ENCODE measurements at places on chromosomes 13 and 19. TPM values are rescaled to one million over a fixed set of nuclear protein-coding genes. Genes with fewer than 3 reads are reported as not detected.

PCSK4 gene
- total RNA-seq: 0.99 TPM

GRCh38 chr19:16889883-16890460 is 1.2 kb downstream of the F2RL3 start:
- DNase-seq: peak; percentile 50
- H3K4me3 ChIP-seq: no peak overlapping the region
- H3K4me1 ChIP-seq: no peaks in the 10 kb centered on the region
- H3K36me3 ChIP-seq: no peaks in the 10 kb centered on the region
- peaks cover 30% of the 10 kb centered on the region for H3K27me3 ChIP-seq
- no peak overlapping the region for H3K27ac ChIP-seq

DNA sequence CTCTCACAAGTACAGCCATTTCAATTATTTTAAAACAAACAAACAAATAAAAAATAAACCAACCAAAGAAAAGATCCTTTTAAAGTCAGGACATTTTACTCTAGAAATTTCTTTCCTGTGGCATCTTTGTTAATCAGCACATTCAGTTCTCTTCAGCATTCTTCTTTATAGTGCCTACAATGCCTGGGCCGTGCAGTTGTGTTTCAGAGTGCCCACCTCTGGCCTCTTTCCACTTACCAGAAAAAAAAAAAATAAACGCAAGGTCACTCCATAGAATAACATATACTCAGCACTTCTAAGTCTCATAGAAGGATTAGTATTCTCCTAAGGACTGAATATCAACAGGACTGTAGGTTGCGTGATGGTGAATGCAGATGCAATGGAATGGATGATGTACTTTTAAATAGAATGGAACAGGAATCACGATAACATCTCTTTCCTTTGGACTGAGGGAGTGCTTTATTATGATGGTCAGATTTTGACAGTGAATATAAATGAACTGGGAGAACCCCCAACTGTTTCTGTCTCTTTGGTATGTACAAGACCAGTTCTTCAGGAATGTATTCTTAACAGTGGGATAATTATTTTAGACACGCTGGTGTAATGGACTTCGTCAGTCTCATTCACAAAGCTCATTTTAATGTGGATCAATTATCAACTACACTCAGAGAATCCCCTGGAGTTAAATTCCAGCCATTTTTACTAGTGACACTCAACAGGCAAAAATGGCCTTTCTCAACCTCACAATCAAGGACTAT is 125.0 kb upstream of the NBEA start:
- H3K27me3 ChIP-seq: no peaks in the 10 kb centered on the region
- peaks cover 17% of the 10 kb centered on the region for H3K4me1 ChIP-seq
- H3K27ac ChIP-seq: peak overlapping the region; percentile 5
- no peak for DNase-seq
- no peaks in the 10 kb centered on the region for H3K36me3 ChIP-seq
- H3K4me3 ChIP-seq: no peak overlapping the region

DNA sequence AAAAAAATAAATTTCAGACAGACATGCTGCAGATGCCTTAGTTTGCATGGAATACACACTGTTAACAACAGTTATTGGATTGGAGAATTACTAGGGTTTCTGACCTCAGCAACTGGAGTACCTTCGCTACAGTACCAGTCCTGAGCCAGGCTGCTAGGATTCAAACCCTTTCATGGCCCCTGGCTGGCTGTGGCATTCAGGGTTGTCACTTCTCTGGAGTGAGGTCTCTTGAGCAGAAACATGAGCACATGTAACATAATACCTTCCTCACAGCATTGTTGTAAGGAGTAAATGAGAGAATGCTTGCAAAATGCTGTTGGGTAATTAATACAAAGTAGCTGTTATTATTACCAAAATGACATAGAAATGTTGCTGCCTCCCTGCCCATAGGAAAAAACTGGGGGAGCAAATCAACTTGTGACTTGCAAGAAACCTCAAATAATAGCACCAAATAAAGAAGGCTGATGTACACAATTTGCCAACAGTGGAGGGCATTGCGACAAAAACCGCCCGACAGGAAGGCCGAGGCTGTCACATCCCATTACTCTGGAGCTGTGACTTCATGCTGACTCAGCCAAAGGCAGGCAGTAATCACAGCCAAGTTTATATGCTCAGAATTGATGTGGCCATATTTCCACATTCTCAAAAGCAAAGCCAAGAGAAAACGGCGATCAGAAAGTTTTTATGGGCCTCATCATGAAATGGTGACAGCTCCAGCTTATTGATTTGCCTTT is 100.4 kb downstream of the RFC3 start:
- no peaks in the 10 kb centered on the region for H3K27me3 ChIP-seq
- H3K36me3 ChIP-seq: no peaks in the 10 kb centered on the region
- no peaks in the 10 kb centered on the region for H3K4me1 ChIP-seq
- H3K4me3 ChIP-seq: no peak overlapping the region

DNA sequence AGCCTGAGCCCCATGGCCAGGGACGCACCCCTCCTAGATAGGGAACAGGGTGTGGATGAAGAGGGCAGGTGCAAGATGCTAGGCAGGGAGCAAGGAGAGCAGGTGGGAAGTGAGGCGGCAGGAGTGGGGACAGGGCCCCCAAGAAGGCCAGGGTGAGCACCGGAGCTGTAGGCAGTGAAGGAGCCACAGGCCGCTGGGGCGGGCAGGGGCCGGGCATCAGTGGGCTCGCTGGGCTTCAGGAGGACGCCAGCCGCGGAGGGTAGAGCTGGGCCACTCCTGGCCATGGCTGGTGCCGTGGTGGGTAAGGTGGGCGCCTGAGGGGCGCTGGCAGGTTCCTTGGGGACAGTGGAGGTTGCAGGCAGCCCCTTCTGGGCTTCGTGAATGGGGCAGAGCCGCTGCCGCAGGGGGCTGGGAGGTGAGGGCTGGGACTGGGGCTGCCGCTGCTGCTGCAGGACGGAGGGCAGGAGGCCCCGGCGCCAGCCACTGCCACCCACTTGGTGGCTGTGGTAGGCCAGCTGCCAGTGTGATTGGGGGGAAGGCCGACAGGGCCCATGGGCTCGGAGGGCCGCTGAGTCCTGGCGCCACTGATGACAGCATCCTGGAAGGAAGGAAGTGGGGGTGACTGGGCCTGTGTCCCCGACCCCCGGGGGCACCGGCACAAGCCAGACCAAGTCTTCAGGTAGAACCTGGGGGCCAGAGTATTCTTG is 2.1 kb downstream of the NKPD1 start:
- no peak overlapping the region for H3K4me3 ChIP-seq
- no peaks in the 10 kb centered on the region for H3K36me3 ChIP-seq
- H3K27me3 ChIP-seq: peaks cover 78% of the 10 kb centered on the region
- no peak overlapping the region for H3K27ac ChIP-seq
- DNase-seq: no peak

DNA sequence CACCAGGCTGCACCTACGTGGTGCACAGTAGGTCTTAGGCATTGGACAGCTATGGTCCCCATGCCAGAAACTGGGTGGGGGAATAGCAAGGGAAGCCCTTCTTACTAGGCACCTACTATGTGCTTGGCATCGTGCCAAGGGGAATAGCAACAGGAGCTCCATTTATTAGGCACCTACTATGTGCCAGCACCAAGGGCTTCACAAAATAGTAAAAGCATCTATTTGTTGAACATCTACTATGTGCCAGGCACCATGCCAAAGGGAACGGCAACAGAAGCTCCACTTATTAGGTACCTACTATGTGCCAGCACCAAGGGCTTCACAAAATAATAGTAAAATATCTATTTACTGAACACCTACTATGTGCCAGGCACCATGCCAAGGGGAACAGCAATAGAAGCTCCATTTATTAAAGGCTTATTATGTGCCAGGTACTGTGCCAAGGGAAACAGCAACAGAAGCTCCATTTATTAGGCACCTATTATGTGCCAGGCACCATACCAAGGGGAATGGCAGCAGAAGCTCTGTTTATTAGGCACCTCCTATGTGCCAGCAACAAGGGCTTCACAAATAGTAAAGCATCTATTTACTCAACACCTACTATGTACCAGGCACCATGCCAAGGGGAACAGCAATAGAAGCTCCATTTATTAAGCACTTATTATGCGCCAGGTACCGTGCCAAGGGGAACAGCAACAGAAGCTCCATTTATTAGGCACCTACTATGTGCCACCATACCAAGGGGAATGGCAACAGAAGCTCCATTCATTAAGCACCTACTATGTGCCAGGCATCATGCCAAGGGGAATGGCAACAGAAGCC is 108.5 kb downstream of the PTPRS start:
- no peak overlapping the region for H3K27ac ChIP-seq
- DNase-seq: no peak
- H3K4me1 ChIP-seq: peaks cover 5% of the 10 kb centered on the region
- H3K27me3 ChIP-seq: no peaks in the 10 kb centered on the region
- H3K4me3 ChIP-seq: no peak overlapping the region

GRCh38 chr19:7742575-7742974 is 4.8 kb downstream of the CD209 start:
- no peaks in the 10 kb centered on the region for H3K27me3 ChIP-seq
- DNase-seq: peak; percentile 14
- no peak overlapping the region for H3K4me3 ChIP-seq
- H3K27ac ChIP-seq: no peak overlapping the region
- H3K36me3 ChIP-seq: no peaks in the 10 kb centered on the region
- no peaks in the 10 kb centered on the region for H3K4me1 ChIP-seq

DNA sequence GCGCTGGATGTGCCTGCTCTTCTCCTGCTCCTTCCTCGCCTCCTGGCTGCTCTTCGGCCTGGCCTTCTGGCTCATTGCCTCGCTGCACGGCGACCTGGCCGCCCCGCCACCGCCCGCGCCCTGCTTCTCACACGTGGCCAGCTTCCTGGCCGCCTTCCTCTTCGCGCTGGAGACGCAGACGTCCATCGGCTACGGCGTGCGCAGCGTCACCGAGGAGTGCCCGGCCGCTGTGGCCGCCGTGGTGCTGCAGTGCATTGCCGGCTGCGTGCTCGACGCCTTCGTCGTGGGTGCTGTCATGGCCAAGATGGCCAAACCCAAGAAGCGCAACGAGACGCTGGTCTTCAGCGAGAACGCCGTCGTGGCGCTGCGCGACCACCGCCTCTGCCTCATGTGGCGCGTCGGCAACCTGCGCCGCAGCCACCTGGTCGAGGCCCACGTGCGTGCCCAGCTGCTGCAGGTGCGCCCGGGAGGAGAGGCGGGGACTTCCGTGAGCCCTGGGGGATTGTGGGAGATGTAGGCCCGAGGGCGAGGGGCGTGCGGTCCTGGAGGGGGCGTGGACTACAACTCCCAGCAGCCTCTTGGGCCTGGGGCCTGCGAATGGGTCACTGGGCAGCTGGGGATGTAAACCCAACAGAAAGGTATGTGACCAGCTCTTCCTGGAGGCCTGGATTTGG is 6.7 kb downstream of the KCNJ14 start:
- H3K4me1 ChIP-seq: no peaks in the 10 kb centered on the region
- H3K36me3 ChIP-seq: no peaks in the 10 kb centered on the region
- H3K27me3 ChIP-seq: no peaks in the 10 kb centered on the region
- H3K27ac ChIP-seq: no peak overlapping the region
- DNase-seq: no peak
- no peak overlapping the region for H3K4me3 ChIP-seq

DNA sequence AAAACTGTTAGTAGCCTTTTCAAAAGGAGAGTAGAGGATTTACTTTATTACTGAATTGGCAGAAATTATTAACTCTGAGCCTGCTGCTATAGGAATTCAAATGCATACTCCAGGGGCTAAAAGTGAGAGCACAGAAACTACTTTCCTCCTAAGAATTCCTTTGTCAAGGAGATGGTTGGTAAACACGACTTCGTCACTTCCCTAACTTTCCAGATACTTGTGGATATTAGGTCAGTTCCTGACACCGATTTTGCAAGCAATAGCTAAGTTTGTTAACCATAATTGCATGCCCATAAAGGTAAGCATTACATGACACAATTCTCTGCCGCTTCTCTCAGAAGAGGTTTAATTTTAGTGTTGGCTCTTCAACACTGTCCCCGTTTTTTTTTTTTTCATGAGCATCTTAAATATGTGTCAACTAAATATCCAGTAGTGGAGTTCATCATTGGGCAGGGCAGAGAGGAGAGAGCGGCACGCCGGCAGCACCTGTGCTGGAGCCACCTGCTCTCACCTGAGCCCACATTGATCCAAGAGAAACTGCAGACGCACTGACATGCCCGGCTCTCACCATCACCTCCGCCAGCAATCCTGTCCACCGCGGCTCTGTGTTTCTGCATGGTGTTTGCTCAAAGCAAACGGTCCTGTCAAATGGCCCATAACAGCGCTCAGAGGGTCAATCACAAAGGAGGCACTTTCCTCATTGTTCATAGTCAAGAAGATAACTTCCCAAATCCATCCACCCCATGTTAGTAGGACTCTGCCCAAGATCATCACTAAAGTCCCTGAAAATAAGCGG is 2.6 kb downstream of the MED26 start:
- no peak overlapping the region for H3K27ac ChIP-seq
- peaks cover 16% of the 10 kb centered on the region for H3K36me3 ChIP-seq
- peaks cover 55% of the 10 kb centered on the region for H3K4me1 ChIP-seq
- no peaks in the 10 kb centered on the region for H3K27me3 ChIP-seq
- no peak for DNase-seq
- no peak overlapping the region for H3K4me3 ChIP-seq

- peak within 1 kb of the TSS; percentile 62 for H3K4me3 ChIP-seq
- H3K4me1 ChIP-seq: peaks cover 70% of the 10 kb centered on the region
- DNase-seq: peak; percentile 94
Observed at GRCh38 chr19:8363803-8364771, at the start of gene ANGPTL4. TSS of gene ANGPTL4 (plus strand) at chr19:8364155. CDS start at chr19:8364322, 167 bp downstream.

GRCh38 chr19:3970313-3970807 is 539 bp downstream of the DAPK3 start:
- DNase-seq: peak; percentile 63
- H3K27me3 ChIP-seq: no peaks in the 10 kb centered on the region
- H3K4me1 ChIP-seq: peaks cover 44% of the 10 kb centered on the region
- peak overlapping the region; percentile 98 for H3K4me3 ChIP-seq
- peaks cover 17% of the 10 kb centered on the region for H3K36me3 ChIP-seq

DNA sequence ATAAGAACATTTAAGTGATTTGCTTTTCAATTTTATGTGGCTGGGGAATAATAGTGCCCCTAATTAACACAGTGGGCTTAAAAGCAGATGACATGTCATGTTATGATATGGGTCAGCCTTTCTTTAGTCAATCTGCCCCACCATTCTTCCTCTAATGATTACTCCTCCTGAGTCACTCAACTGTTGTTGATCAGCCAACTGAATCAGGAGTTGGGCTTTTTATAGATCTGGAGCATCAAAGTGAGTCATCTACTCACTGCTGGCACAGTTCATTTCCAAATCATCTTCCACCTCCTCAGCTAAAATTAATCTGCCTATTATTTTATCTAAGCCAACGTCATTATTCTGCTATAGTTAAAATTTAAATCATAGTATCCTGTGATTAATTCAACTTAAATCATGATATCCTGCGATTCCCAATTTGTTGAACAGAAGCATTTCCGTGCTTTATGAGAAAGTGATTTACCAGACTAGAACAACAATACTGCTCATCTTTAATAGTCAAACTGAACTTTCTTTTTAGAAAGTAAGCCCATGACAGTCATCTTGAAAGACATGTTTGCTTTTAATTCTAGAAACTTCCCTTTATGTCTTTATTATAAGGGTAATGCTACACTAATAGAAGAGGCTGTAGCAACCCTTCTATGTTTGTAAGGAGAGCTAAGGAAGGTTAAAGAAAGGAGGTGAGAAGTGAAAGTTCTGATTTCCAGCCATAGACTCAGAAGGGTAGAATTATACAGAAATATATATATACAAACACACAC is 551.4 kb downstream of the TBC1D4 start:
- no peak for DNase-seq
- no peak overlapping the region for H3K27ac ChIP-seq
- no peaks in the 10 kb centered on the region for H3K4me1 ChIP-seq
- no peaks in the 10 kb centered on the region for H3K36me3 ChIP-seq
- H3K27me3 ChIP-seq: no peaks in the 10 kb centered on the region

GRCh38 chr13:51970349-51970748 is 40.9 kb downstream of the ATP7B start:
- H3K27me3 ChIP-seq: no peaks in the 10 kb centered on the region
- no peaks in the 10 kb centered on the region for H3K4me1 ChIP-seq
- no peaks in the 10 kb centered on the region for H3K36me3 ChIP-seq
- no peak overlapping the region for H3K27ac ChIP-seq
- DNase-seq: no peak

Measured in sigmoid colon (tissue), 7 donors.